ENCODE measurements at places on chromosomes 2 and 18.

GRCh38 chr2:28201671-28202180, 190.9 kb upstream of the FOSL2 start:
- DNase-seq: no peak

- no peak for DNase-seq
These were observed 65.8 kb downstream of the KCTD1 start for GRCh38 chr18:26482569-26482968.

GRCh38 chr2:232981356-232981755, 31.7 kb downstream of the NGEF start:
- DNase-seq: no peak

DNA sequence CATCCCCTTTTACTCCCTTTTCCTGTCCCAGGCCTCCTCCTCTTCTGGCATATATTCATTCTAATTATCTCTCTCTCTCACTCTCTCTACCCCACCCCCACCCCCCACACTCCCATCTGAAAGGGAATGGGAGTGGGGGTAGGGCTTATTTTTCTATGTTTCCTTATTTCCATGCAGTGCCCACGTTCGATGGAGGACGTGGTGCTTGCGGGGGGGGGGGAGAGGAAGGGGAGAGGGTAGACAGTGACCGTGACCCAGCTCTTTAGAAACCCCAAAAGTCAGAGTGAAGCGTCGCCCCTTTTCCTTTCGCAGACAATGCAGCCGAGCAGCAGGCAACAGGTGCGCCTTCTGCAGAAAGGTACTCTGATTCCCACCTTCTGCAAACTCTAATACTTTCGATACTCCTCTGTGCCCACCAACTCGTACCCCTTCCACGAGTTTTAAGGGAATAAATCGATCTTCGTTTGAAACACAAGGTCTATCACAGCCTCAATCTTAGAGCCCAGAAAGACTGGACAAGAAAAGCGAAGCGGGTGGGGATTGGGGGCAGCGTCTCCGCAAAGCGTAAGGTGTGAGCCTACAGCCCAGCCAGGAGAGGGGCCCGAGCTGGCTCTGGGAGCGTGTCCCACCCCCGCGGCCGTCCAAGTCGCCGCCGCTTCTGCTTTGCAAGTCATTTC, 891 bp upstream of the NR4A2 start:
- DNase-seq: no peak

- no peak for DNase-seq
These were observed 14.4 kb upstream of the VRK2 start for GRCh38 chr2:58032016-58032763.

- DNase-seq: no peak
These were observed 353.7 kb upstream of the ZNF521 start for GRCh38 chr18:25705650-25706049.

DNA sequence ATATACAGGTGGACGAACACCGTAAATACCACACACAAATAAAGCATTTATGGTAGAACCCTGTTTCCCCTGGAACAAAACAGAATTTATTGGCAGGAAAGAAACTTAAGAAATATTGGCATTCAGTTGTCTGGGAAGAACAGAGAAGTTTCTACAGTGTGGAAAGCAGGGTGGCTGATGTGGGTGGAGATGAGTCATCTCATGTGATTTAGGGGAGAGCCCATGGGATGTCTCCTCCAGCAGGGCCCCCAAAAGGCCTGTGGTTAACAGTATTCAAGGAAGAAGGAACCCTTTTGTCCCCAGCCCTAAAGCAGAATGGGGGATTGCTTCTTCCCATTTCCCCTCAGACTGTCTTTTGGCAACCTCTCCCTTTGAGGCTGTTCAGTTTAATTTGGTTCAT, 24.2 kb downstream of the SIX3 start:
- DNase-seq: no peak

DNA sequence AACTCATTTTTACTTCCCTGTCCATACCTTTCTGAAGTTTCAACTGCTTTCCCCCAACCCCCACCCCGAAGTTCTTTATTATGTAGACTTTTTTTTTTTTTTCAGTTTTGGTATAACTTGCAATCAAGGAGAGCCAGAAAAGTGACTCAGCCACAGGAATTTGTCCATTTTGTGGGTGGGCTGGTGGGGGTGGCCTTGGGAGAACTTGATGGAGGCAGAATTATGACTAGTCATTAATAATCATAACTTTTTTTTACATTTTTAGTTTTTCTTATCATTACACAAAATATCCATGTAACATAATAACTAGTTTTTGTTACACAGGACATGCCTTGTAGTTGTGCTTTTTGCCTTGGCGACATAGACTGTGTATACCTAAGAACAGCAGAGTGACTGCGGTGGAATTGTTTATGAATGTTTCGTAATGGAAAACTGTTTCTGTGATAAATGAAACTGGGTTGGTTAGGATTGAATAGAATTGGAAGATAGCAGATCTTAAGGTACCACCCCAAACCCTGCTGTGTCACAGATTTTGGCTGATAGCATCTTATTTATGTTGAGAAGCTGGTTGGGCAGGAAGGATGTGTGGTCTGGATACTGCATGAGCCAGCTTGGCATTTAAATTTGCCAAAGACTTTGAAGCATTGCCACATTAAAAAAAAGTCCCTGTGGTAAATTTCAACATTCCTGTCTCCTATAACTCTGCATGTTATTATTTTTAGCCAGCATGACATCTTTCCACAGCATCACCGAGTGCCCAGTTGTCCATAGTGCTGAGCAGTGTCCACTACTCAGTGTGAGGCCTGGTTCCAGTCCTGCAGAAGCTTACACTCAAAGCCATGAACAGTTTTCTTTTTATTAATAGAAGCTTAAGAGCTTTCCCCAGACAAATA, 30.7 kb downstream of the LYPD6B start:
- DNase-seq: no peak

DNA sequence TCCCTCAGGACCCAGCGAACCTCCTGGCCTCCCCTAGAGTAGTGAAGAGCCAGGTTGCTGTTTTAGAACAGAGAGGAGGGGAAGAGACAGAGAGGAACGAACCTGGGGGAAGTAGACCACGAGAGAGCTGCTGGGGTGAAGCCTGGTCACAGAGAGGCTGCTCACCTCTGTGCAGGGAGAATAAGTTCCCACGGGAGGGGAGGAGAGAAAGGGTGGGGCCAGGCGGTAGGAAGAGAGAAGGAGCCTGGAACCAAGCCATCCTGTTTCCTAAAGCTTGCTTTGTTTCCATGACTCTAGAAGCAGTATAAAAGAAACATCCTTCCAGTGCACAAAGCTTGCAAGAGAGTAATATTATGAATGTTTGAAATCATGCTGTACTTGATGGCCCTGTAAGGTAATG, 147.9 kb downstream of the MYT1L start:
- no peak for DNase-seq

- DNase-seq: no peak
These were observed 399.0 kb upstream of the ID2 start for GRCh38 chr2:8282858-8283252.

- DNase-seq: no peak
These were observed 14.6 kb downstream of the PTPN18 start for GRCh38 chr2:130370490-130370889.

DNA sequence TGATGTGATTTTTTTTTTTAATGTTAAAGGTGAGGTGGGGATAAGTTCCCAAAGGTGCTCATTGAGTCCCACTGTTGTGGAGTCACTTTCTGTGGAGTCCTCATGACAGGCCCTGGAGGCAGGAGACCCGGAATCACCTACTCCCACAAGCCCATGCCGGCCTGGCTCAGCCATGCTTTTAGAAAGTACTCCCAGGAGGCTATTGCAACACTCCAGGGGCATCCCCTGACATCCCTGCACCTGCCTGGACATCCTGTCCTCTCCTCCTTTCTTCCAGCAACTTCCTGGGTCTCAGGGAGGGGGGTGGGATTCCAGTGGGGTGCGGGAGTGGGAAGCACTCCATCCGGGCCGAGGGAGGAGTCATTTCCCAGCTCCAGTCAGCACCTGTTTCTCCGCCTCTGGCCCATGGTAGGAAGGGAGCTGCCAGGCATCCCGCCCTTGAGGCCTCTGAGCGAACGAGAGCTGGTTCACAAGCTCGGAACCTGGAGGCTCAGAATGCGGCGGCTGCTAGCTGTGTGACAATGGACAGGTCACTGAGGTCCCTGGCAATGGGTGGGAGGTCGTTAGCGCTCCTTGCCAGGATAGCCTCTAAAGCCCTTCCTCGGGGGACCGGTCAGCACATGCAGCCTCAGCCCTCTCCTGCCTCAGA, 163.9 kb upstream of the ID2 start:
- DNase-seq: no peak
